Activated CD8-positive, alpha-beta memory T cell treated with anti-CD3 and anti-CD28 coated beads, Interleukin-2, amount 50 U/mL, for 4 hours (primary cell): ENCODE measurements at places on chromosomes 5 and 9.
A peak's percentile ranks its signal among the peaks of the same experiment; 100 is the strongest.

DNA sequence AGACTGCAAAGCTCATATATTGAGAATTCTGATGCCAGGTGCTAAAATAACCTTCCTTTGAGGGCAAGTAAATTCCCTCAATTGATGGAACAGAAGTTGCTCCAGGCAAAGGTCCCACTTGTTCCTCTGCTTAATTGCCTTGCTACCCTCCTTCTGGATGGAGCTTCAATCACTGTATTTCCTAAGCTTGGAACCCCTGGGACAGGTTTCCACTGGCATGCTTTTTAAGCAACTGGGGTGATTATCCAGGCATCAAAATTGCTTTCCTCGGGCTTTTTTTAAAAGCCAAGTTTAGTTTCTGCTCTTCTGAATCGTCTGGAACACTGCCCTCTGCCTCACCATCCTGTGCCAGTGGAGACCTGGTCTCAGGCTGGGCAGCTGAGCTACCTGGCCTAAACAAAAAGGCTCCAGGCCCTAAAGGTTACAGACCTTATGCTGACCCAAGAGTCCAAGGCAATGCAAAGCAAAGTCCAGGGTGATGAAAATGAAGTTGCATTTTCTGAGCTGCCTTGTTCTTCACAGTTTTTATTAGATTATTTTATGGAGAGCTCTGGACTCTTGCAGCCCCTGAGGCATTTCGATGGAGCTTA is 167.9 kb upstream of the CD180 start:
- DNase-seq: no peak

DNA sequence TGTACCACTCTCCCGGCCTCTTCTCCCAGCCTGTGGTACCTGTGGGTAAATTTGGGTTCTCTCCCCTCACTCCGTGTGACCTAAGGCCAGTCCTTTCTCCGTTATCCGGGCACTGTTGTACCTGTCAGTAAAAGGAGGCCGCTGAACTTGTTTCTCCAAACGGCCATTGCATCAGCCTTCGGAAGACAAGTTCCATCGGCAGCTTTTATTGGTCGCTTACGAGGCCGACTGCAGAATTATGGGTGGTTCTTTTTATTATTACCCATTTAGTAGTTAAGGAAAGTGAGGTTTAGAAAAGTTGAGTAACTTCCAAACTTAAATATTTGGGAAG is 558 bp downstream of the GRPEL2 start:
- DNase-seq: no peak

DNA sequence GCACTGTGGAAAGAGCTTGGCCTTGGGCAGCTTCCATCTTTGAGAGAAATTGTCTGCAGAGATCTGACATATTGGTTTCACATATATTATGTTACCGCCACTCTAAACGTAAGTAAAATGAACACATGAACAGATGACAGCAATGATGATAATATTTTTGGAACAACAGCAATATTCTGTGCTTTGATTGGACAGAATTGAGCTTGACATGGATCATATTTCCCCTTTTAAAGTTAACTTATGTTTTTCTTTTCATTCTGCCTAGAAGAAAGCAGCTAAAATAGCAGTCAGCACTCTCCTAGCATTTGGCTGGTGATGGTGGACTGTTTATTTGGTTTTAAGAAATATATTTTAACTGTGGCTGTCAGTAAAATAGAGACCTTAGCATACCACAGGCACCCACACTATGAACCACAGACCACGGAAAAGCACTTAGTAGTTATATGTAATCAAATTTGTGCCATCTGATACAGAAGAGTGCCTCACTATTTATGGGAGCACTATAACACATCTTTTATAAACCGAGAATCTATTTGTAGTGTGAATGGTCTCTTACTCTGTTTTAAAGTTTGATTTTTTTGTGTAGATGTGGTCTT is 1.8 kb upstream of the CFAP95 start:
- no peak for DNase-seq

GRCh38 chr5:156330141-156330870 is 3.3 kb downstream of the SGCD start:
- DNase-seq: no peak

DNA sequence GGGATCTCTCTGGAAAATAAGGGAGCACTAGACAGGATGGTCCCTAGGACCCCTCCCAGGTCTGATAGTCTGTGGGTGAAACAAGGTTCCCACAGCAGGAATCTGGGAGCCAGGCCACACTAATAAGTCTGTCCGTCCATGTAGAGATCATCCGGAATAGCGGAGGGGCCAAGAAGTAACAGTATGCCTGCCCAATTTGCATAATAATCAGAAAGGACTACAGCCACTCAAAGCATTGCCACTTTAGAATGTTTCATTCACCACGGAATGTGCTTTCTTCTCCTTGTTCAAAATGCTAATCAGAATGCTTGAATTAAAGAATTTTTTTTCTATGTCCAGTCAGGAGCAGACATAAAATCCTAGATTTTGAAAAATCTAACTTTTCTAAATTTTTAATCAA is 254.9 kb downstream of the ACTL7B start:
- DNase-seq: no peak

DNA sequence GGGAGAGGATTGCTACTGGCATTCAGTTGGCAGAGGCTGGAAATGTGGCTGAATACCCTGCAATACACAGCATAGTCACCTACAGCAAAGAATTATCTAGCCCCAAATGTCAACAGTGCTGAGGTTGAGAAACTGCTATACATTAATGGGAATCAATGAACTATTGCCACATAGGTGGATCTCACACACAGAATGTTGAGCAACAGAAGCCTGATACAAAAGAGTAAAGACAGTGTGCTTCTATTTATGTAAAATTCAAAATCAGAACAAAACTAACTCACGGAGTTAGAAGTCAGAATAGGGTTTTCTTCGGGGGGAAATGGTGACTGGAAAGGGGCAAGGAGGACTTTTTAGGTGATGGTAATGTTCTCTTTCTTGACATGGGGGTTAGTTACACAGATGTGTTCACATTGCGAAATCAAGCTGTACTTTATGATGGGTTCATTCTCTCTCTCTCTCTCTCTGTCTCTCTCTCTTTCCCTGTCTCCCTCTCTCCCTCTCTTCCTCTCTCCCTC is 45.7 kb upstream of the PANK3 start:
- no peak for DNase-seq

DNA sequence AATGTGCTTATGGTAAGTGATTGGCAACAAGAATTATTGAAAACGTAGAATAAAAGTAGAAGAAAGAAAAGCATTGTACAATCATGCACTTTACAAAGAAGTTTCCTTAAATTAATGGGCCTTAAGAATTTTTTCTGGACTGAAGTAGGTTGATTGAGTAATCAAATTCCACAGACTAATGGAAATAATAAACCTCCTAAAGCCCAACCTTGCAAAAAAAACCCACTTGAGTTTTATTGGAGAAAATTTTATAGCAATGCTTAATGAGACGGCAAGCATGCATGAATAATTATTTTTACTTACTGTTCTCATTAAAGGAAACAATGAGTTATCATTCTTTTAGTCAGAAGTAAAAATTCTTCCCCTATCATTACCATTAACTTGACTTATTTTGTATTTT is 676.1 kb upstream of the C9orf72 start:
- DNase-seq: no peak

- DNase-seq: no peak
Measured at GRCh38 chr9:114371973-114372917, 15.5 kb downstream of the AKNA start.

DNA sequence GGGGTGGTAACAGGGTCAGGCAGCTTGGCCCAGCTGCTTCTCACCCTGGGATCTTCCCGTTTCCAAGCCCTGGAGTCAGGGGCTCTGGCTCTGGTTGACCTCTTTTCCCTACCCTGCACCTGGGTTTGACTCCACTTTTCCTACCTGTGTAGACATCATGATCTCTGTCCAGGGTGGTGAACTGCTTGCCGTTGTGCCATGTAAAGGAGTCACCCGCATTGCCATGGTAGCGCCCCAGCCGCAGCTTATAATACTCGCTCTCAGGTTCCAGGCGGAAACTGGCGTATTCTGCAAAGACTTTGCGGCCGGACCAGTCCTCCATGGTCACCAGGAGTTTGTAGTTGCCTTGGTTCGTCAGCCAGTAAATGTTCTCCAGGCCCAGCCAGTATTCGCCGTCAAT is 30.9 kb downstream of the ANGPTL2 start:
- no peak for DNase-seq

DNA sequence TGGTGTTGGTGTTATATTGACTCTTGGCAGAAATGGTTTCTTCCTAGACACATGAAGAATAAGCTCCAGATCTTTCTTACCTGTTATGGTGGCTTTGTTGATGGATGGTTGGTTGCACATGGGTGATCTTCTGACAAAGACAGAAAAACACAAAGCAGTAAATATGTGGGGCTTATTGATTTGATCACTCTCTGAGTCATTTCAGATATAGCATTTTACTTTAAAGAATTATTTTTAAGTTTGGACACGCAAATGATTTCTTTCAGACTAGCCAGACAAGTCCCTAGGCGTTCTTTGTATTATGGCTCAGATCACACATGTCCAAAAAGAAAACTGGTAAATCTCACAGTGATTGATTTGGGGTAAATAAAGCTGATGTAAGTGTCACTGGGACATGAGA is 597.6 kb downstream of the RAB3C start:
- DNase-seq: no peak

- DNase-seq: no peak
Measured at GRCh38 chr9:69173497-69173890, 583 bp upstream of the TJP2 start.

- no peak for DNase-seq
Measured at GRCh38 chr9:97041898-97042297, 3.0 kb upstream of the CTSV start.

DNA sequence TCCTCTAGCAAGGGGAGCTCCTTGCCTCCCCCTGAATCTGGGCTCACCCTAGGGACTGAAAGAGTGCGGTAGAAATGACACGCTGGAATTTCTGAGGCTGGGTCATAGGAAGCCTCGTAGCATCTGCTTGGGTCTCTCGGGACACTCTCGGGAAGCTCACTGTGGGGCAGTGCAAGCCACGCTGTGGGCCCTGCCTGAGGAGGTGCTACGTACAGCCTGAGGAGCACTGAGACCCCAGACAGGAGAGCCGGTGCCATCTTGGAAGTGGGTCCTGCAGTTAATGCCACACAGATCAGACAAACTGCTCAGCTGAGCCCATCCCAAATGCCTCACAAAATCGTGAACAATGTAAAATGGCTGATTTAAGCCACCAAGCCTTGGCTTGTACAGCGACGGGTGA is 1.8 kb downstream of the MRPL36 start:
- no peak for DNase-seq

- no peak for DNase-seq
Measured at GRCh38 chr5:612498-613424, 621 bp downstream of the CEP72 start.

DNA sequence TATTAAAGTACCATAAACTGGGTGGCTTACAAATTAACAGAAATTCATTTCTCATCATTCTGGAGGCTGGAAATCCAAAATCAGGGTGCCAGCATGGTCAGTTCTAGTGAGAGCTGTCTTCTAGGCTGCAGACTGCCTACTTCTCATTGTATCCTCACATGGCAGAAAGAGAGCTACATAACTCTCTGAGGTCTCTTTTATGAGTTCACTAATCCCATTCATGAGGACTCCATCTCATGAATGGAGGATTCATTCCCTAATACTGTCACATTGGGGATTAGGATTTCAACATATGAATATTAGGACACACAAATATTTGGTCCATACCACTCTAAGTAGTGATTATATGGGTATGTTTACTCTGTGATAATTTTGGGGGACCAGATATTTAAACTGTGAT is 84.0 kb downstream of the ERP44 start:
- no peak for DNase-seq

DNA sequence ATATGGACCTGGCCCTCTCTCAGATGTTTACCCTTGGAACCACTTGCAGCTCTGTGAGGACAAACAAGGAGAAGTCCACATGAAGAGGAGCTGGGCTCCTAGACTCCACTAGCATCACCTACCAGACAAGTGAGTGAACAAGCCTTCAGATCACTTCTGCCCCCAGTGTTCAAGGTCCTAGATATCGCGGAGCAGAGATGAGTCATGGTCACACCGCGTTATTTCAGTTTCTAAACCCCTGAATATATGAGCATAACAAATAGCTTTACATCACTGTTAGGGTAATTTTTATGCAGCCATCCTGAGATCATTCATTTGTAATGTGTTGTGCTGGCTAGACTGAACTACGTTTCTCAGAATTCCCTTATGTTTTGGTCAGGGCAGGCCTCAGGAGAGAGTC is 77.0 kb upstream of the DAP start:
- no peak for DNase-seq

DNA sequence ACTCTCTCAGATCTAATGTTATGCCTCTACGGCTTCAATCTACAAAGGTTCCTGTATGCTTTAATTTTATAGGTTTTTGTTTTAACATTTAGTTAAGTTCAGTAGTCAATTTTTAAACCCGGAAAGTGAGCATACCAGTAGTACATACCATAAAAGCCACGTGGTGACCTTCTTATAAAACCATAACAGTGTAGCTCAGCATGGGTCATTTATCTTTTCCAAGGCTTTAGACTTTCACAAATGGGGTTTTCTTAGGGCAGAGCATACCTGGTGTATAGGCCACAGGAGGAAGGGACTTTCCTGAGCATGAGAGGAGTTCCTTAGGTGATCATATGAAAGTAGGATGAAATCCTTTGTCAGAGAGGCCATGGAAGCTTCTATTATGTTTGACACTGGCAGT is 23.2 kb downstream of the ECM2 start:
- DNase-seq: no peak

- peak; percentile 79 for DNase-seq
Measured at GRCh38 chr5:180315762-180316212, 23.9 kb upstream of the MAPK9 start.

DNA sequence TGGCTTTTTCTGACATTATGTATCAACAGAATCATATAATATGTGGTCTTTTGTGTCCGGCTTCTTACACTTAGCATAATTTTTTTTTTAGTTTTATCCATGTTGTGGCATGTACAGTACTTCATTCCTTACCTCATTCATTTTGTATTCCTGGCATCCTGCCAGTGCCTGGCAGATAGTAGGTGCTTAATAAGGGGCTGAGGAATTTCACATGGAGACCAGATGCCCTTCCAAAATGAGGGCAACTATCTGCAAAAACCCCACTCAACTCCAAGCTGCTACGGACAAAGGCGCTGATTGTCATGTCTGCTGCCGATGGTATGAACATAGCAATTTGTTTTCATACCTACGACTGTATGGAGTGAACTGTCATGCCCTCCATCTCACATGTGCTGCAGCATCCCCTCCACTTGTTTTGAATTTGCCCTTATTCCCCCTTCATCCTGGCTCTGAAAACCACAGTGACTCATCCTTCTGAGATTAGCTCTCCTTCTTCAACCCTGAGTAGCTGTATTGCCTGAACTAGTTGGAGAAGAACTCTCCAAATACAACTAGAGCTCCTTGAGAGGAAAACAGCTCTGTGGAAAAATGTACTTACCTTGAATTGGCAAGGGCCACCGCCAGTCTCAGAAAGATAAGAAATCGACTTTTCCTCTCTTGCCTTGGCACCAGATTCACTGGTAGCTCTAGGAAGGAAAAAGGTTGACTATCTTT is 41.3 kb upstream of the FOXE1 start:
- DNase-seq: no peak

GRCh38 chr9:114172981-114173833 is 17.9 kb downstream of the COL27A1 start:
- DNase-seq: no peak
